ENCODE measurements at places on chromosomes 12 and 14.

DNA sequence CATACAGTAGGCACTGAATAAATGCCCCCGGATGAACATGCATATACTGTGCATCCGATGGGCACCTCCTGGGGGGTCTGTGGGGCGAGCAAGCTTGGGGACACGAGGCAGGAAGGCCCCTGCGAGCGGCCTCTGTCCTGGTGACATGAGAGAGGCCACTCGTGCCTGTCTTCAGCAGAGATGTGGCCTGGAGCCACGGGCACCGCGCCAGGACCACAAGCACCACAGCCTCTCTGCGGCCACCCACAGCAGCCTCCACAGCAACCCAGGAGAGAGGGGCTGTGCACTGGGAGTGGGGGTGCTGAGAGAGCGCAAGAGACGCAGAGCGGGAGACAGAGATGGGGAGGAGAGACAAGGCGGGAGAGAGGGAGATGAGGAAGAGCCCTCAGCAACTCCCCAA is 118.5 kb downstream of the RFLNA start:
- DNase-seq: no peak

DNA sequence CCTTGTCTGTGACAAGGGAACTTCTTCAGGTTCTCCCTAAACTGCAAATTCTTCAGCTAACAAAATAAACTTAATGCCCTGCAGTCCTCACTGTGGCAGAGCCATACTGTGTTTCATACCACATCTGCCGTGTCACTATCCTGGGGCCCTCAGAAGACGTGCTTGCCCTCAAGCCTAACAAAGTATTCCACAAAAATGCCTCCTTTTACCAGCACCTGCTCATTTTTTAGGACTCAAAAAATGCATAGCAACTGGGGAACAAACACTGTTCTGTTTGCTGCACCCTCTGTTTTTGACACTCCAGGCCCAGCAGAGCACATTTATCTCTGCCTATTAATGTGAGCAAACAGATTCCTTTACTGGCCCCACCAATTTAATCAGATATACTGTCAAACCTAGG is 270.7 kb upstream of the SSTR1 start:
- DNase-seq: no peak

GRCh38 chr12:6114476-6114870 is 10.0 kb downstream of the VWF start:
- no peak for DNase-seq

- no peak for DNase-seq
These were observed 4.3 kb downstream of the DLST start for GRCh38 chr14:74886001-74886400.

DNA sequence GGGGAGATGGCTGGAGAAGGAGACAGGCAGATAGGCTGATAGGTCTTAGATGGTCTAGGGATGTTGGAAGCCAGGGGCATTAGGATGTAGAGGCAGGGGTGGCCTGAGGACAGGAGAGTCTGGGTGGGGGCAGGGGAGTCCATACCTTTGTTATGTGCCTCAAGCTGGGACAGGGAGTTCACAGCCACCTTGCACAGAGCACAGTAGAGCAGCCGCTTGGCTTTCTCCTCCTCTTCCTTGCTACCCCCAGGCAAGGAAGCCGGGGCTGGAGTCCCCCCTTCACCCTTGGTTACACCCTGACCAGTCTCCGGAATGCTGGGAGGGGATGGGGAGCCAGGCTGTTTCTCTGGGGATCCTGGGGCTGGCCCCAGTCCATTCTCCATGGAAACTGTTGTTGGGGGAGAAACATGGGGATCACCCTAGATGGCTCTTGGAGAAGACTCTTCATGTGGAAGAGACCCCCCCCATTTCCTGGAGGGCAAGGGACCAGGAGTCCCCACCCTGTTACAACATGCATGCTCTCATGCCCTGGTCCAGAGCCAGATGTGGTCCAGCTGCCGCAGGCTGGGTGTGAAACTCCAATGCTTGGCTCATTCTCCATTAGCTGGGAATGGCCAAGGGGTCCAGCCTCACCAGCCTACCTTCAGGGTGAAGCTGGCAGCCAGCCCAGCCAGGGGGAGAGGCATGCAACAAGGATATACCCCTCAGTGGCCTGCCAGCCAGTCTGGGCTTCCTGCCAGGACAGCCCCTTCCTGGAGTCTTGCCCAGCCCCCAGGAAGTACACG is 7.2 kb upstream of the GPR84 start:
- DNase-seq: no peak
